Activated T-cell treated with anti-CD3 and anti-CD28 coated beads for 4 hours (primary cell): ENCODE measurements at places on chromosomes 3 and 15.

- no peak for DNase-seq
Observed at GRCh38 chr3:11995120-11995519, 9.1 kb upstream of the SYN2 start.

DNA sequence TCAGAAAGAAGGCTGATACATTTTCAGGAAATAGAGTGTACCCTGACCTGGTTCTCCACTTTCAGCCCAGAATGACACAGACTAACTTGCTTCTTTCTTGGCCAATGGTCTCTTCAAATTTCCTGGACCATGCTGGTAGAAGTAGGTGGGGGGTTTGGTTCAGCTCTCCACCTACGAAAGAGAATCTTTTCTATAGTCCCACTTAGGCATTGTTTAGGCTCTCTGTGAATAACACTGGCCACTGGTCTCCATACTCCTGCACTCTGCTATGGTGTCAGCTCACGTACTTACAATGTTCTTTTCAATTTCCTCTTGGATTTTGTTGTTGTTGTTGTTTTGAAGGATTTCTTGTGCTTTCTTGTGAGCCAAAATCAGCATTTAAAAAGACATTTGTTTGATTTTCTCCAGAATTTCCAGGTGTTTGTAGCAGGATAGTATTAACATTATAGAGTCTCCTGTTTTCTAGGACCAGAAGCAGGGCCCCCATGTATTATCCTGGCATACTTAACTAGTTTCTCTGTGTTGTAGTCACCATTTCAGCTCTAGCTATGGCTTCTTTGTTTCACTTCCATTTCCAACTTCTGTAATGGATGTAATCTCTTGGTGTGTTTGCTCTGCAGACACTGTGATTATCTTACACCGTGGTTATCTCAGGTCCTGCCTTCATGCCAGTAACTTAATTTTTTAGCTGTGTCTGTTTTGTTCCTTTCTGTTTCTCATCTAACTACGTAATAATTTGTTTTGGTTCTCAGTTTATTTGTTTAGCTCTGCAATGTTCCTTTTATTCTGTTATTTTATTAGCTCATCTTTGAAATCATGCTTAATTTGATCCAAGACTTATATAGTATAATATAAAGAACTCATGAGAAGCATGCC is 61.4 kb downstream of the CHRNA7 start:
- DNase-seq = no peak

DNA sequence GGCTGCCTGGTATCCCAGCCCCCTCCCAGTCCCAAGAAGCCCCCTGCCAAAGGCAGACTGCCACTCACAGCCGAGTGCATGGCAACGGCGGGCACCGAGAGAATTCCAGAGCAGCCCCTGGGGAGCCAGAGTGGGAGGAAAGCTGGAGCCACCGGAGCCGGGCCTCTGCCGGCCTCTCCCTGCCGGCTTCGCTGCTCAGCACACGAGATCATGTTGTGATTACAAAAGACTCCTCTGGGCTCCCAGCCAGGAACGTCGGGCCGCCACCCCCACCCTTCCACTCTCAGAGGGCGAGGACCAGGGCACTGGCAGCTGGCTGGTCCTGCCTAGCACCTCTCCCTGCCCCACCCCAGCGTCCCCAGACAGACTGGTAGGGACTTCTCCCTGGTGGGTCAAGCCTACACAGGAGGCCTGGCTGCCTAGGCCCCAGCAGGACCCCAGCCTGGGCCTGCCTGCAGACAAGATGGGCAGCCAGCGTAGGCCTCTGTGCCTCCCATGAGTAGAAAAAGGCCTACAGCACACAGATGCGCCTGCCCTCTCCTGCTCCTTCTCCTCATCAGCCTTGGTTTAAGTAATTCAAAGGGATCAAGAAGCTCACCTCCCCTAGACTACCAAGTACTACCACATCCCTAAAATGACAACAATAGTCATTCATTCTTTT is at the start of gene CCDC9B:
Gene CCDC9B, minus strand, starts transcription at position 200 of the 661 bp plus-strand sequence. Its CDS starts 120 bp downstream, at position 80.
- no peak for DNase-seq

- no peak for DNase-seq
Observed at GRCh38 chr3:85570819-85571218, 612.0 kb downstream of the CADM2 start.

DNA sequence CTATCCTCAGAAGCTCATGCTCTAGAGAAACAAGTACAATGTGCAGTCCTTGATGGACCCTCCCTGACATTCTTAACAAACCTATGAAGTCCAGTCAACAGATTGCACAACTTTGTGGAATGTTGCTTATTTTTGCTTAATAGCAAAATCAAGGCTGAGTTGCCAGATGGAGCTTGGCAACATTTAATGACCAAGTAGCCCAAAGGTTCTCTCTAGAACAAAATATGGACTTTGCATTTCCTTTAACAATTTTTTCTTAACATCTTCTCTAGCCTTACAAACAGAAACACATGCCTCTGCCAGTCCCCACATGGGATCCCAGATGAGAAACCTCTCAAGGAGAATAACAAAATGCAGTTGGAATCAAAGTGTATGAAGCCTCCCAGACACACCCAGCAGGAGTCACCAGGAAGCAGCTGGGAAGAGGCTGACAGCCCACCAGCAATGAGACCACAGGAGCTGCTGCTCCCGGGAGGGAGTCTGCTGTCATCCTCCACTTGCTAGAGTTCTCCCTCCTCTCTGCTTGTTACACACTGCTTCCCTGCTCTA is 422.5 kb upstream of the CDIN1 start:
- no peak for DNase-seq

DNA sequence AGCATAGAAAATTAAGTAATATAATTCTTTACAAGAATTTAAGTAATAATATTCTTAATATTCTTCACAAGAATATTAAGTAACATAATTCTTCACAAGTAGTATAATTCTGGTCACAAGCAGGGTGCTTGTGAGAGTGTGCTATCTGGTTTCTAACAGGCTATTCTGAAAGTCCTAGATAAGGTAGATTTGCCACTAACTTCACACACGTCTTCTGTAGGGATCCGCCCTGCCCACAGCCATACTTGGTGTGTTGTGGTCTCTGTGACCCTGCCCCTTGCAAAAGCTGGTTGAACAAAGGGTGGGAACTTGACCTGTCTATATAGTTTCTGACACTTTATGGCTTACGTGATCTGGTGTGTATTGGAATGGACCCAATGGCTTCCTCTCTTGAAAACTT is 253.4 kb upstream of the MDFIC2 start:
- DNase-seq = no peak

GRCh38 chr15:54990793-54991192 is 205.9 kb downstream of the RSL24D1 start:
- DNase-seq = no peak

DNA sequence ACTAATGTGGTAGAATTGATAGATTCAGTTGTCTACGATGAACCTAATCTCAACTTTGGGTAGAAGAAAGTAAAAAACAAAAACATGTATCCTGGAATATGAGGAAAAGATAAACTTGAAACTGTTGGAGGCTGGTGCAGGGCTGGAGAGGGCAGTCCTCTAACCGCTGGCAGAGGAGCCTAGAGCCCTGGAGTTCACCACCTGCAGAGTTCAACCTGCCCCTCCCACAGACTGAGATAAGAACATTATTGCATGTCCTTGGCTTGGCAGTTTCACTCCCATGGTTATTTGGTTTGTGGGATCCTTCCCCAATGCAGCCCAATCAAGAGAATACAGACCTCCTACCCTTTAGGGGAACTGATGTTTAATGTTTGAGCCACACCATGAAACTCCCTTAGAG is 53.2 kb upstream of the GATM start:
- no peak for DNase-seq

- no peak for DNase-seq
Observed at GRCh38 chr3:195613468-195614069, 29.8 kb upstream of the APOD start.

DNA sequence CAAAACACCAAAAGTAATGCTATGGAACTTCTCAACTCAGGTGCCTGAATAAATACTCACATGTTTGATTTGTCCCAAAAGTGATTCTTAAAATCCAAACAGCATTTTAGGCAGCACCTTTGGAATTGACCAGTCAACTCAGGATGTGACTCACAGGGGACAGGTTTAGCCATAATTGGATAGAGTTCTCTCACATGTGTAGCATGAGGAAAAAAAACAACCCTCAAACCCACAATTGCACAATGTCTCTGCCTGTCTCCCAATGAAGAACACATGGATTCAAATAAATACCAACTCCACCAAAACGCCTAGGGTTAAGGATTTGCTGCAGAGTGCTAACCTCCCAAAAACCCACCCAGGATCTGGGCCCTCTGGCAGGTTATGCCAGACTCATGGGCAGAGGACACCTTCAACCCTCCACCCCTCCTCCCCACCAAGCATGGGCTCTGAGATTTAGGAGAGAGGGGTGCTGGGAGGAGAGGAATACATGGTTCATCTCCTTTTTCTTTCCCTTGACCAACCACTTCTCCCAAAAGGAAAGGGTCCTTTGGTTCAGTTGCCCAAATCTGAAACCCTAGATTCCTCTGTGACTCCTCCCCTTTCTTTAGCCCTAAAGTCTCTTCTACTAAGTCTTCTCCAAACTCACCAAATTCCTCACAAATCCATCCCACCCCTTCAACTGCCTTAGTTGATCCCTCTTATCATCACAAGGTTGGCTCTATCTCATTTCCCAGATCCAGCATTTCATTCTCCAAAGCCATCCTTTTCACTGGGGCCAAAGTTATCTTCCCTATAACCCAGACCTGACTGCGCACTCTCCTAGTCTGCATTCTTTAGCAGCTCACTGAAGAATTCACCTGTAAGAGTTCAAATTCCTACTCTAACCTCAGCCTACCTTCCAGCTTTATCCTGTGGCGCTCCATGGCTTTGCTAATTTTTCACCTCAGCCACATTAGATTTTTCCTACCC is 7.7 kb downstream of the RYK start:
- DNase-seq = no peak

GRCh38 chr15:85837881-85838280 is 43.2 kb upstream of the KLHL25 start:
- DNase-seq = no peak

- no peak for DNase-seq
Observed at GRCh38 chr3:191216510-191216909, 17.5 kb downstream of the OSTN start.

- no peak for DNase-seq
Observed at GRCh38 chr15:31831596-31831995, 198.7 kb upstream of the CHRNA7 start.

- DNase-seq = no peak
Observed at GRCh38 chr3:197260491-197261163, 37.8 kb downstream of the DLG1 start.

- DNase-seq = no peak
Observed at GRCh38 chr3:189964623-189965332, 155.9 kb downstream of the P3H2 start.

DNA sequence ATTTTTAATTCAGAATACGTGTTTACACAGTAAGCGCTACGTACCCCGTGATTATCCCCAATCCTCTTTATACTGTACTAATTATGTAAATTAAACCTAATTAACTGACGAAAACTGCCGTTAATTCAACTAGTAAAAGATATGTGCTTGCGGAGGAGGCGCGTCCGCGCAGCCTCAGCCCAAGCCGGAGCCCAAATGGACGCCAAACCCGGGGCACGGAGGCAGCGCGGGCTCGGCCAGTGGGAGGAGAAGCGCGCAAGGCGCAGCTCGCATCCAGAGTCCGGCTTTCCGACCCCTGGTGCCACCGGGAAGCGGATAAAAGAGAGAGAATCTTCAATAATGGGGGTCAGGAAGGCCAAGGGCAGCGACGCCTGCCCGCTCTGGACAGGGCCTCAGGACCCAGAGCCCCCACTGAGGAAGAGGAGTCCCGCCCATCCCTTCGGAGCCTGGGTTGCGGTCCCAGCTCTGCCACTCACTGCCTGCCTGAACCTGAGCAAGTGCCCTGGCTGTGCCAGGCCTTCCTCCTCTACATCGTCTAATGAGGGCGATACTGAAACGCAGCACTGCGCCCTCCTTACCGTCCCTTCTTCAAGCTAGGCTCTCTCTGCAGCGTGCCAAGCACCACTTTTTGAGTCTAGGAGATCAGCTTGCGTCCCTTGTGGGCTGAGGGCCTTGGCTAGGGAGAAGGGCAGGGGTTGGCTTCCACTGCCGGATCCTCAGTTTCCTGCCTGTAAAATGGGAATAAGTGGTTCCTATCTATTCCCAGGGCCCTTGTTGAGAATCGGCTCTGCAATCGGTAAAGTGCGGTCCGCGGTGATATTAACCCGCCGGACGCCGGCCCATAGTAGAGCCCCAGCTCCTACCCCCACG is 5.0 kb upstream of the SKOR1 start:
- DNase-seq = no peak

DNA sequence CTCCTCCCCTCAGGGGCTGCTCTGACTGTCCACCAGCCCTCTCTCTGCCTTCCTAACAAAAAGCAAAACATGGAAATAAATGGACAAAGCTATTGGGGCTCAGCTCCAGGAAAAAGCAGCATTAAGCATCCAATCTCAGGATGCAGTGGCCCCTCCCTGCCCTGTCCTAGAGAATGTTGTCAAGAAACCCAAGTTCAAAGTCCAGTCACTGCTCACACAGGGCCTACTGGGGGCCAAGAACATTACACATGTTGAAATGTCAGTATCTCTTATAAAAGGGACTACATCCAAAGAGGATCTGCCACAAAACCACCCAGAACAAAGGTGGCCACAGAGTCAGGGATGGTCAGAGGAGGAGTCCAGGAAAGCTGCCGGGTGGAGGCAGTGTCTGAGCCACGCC is 7.6 kb upstream of the GRIP2 start:
- no peak for DNase-seq

GRCh38 chr3:150825916-150826377 is 63.0 kb upstream of the SIAH2 start:
- no peak for DNase-seq

- DNase-seq = no peak
Observed at GRCh38 chr15:70153921-70154717, 56.4 kb upstream of the TLE3 start.

DNA sequence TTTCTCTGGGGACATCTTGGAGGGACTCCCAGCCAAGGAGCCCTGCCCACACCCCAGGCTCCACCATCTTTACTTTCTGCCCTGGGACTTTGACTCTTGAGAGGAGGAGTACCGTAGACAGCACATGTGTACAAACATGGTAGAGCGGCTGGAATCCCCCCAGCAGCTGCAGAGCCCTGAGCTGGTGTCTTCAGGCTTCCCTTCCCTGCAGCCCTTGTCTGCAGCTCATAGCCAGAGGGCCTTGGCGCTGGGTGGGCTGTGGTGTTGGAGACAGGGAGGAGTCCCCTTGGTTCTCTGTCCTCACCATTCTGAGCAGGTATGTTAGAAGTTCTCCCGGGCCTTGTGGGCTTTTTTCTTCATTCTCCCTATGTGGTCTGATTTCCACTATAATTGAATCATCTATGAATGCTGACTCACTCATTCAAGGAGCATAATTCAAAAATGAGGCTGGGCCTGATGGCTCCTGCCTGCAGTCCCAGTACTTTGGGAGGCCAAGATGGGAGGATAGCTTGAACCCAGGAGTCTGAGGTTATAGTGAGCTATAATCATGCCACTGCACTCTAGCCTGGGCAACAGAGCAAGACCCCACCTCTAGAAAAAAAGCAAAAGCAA is 97.8 kb upstream of the MEF2A start:
- no peak for DNase-seq
